ENCODE measurements at places on chromosomes 2 and 18. TPM values are rescaled to one million over a fixed set of nuclear protein-coding genes. Genes with fewer than 3 reads are reported as not detected.

Gene GCKR
- 0.32 TPM for polyA plus RNA-seq

Gene EFR3B
- polyA plus RNA-seq, result under 0.01 TPM

GRCh38 chr18:63427558-63427957 lies 5.3 kb upstream of the VPS4B start:
- H3K4me1 ChIP-seq, result no peaks in the 10 kb centered on the region
- no peaks in the 10 kb centered on the region for H3K27me3 ChIP-seq
- DNase-seq, result no peak
- H3K36me3 ChIP-seq, result no peaks in the 10 kb centered on the region

- H3K36me3 ChIP-seq, result peaks cover 29% of the 10 kb centered on the region
- H3K27me3 ChIP-seq, result no peaks in the 10 kb centered on the region
- H3K4me3 ChIP-seq, result no peak overlapping the region
- no peak overlapping the region for H3K27ac ChIP-seq
- no peaks in the 10 kb centered on the region for H3K4me1 ChIP-seq
Measured at GRCh38 chr2:70984228-70984575, 5.8 kb downstream of the ANKRD53 start.

Gene MYO5B
- polyA plus RNA-seq, result 80.7 TPM

DNA sequence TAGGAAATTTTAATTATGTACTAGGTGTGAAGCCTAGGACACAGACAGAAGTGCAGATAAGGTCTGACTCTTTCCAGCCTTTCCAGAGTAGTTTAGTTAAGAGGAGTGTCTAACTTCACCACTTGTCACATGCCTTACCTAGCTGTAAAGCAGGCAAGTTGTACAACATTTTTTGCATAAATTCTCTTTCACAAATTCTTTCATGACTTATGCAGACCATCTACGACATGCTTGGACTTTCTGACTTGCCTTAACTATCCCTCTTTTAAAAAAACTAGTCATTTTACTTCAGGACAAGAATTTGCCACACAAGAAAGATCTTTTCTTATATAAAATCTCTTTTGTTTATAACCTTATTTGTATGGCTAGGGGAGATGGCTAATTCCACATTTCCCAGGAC lies 1273.6 kb upstream of the SLC39A10 start:
- H3K27ac ChIP-seq, result no peak overlapping the region
- DNase-seq, result no peak

DNA sequence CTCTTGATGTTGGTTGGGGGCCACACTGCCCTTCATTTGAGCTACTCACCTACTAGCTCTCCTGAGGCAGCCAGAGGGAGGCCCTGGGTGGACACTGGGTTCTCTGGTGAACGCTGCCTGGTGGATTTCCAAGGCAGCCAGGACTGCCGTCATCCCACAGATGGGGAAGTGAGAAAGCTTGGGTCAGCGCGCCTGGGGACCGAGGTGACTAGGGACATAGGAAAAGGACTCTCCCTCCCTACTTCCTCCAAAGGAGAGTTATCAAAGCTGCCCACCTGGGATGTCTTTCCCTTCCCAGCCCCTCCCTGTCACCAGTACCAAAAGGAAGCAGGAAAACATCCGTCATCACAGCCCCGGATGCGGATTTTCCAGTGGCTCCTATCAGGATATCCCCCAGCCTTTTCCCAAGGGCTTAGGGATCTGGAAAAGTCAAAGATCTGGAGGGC lies 3.8 kb upstream of the SEMA4C start:
- no peaks in the 10 kb centered on the region for H3K27me3 ChIP-seq
- peak overlapping the region; percentile 100 for H3K27ac ChIP-seq
- H3K4me1 ChIP-seq, result no peaks in the 10 kb centered on the region
- peak; percentile 87 for DNase-seq

- no peak for DNase-seq
- H3K4me1 ChIP-seq, result no peaks in the 10 kb centered on the region
- H3K27me3 ChIP-seq, result no peaks in the 10 kb centered on the region
- H3K36me3 ChIP-seq, result no peaks in the 10 kb centered on the region
Measured at GRCh38 chr18:41617647-41618046, 337.4 kb upstream of the PIK3C3 start.

Gene PMAIP1
- 6.9 TPM for polyA plus RNA-seq

Gene ALS2
- 3.0 TPM for polyA plus RNA-seq

DNA sequence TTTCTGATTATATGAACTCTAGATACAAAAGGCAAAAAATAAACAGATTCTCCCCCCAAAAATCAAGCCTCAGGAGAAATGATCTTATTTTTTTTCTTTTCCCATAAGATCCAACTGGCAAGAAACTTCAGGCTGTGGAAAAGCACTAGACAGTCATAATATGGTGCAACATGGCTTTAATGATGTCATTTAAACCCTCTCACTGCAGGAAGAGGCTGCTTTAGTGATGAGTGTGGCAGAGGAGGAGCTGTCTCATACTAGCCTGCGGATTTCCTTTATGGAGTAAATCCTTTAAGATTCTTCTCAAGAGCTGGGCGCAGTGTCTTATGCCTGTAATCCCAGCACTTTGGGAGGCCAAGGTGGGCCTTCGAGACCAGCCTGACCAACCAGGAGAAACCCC lies 83.3 kb upstream of the CD28 start:
- peaks cover 10% of the 10 kb centered on the region for H3K4me1 ChIP-seq
- no peak overlapping the region for H3K27ac ChIP-seq
- no peak for DNase-seq
- H3K4me3 ChIP-seq, result no peak overlapping the region

Gene COBLL1
- polyA plus RNA-seq, result 9.0 TPM

DNA sequence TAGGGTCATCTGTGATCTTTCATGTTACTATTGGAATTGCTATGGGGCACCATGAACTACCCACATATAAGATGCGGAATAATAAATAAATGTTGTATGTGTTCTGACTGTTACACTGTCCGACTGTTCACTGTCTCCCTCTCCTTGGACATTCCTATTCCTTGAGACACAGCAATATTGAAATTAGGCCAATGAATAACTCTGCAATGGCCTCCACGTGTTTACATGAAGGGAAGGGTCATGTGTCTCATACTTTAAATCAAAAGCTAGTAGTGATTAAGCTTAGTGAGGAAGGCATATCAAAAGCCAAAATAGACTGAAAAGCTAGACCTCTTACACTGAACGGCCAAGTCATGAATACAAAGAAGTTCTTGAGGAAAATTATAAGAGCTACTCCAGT lies 751.3 kb downstream of the SOCS6 start:
- no peak overlapping the region for H3K4me3 ChIP-seq
- no peaks in the 10 kb centered on the region for H3K4me1 ChIP-seq
- no peaks in the 10 kb centered on the region for H3K36me3 ChIP-seq
- no peak for DNase-seq
- H3K27me3 ChIP-seq, result no peaks in the 10 kb centered on the region

- DNase-seq, result no peak
- no peaks in the 10 kb centered on the region for H3K36me3 ChIP-seq
- no peak overlapping the region for H3K27ac ChIP-seq
- H3K27me3 ChIP-seq, result no peaks in the 10 kb centered on the region
- H3K4me3 ChIP-seq, result no peak overlapping the region
Measured at GRCh38 chr18:63376538-63376937, 9.5 kb upstream of the KDSR start.

- DNase-seq, result no peak
- no peak overlapping the region for H3K4me3 ChIP-seq
- no peaks in the 10 kb centered on the region for H3K27me3 ChIP-seq
Measured at GRCh38 chr18:35861367-35862118, 110.9 kb upstream of the RMP24 start.

Gene DGKD
- polyA plus RNA-seq, result 67.0 TPM

Gene ACVR1C
- 2.4 TPM for polyA plus RNA-seq

- no peak overlapping the region for H3K4me3 ChIP-seq
- no peaks in the 10 kb centered on the region for H3K27me3 ChIP-seq
- DNase-seq, result no peak
- no peak overlapping the region for H3K27ac ChIP-seq
Measured at GRCh38 chr18:25953111-25953510, 137.3 kb downstream of the SS18 start.

- H3K27me3 ChIP-seq, result no peaks in the 10 kb centered on the region
- H3K4me1 ChIP-seq, result no peaks in the 10 kb centered on the region
- H3K36me3 ChIP-seq, result no peaks in the 10 kb centered on the region
- no peak overlapping the region for H3K4me3 ChIP-seq
- DNase-seq, result no peak
Measured at GRCh38 chr2:8392098-8392866, 289.6 kb upstream of the ID2 start.

DNA sequence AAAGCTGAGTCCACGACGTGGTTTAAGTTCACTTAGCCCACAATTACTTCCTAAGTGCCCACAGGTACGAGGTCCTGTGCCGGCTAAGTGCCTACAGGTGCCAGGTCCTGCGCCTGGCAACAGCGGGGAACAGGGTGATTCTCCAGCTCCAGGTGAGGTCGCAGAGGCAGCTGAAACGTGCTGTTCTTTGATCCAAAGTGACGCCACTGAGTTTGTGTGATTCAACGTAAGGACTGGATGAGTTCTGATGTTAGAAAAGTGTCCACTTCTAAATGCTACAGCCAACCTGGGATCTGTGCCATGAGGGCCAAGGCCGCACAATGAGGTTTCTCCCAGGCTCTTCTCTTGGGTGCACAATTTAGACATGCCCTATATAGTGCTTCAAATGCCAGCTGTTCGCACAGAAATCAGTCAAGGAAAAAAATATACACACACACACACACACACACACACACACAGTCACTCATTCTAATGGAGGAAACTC lies 57.5 kb downstream of the NDUFA10 start:
- peaks cover 48% of the 10 kb centered on the region for H3K36me3 ChIP-seq
- H3K27ac ChIP-seq, result no peak overlapping the region
- no peak overlapping the region for H3K4me3 ChIP-seq
- no peaks in the 10 kb centered on the region for H3K4me1 ChIP-seq

- no peaks in the 10 kb centered on the region for H3K36me3 ChIP-seq
- no peaks in the 10 kb centered on the region for H3K27me3 ChIP-seq
- no peak overlapping the region for H3K4me3 ChIP-seq
- no peak for DNase-seq
- no peak overlapping the region for H3K27ac ChIP-seq
Measured at GRCh38 chr2:48209214-48209885, 303.1 kb upstream of the FBXO11 start.

Gene PDE11A
- polyA plus RNA-seq, result not detected

DNA sequence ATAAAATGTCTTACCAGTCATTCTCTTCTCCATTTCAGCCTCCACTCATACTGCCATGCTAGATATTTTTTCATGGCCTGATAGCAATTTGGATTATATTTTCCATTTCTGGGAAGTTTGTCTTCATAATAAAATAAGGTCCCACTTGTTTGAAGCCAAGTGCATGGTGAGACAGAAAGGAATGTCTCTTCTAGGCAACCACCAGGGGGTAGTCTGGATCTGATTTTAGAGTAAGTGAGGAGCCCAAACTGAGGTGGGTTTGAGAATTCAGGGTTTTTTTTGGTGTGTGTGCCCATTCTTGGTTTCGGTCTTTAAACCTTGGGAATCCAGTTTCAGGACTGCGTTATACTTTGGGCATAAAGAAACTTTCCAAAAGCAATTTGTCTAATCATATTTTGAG lies 315.5 kb downstream of the RPRM start:
- H3K27me3 ChIP-seq, result no peaks in the 10 kb centered on the region
- H3K36me3 ChIP-seq, result no peaks in the 10 kb centered on the region
- DNase-seq, result no peak
- no peak overlapping the region for H3K27ac ChIP-seq

Gene PROC
- polyA plus RNA-seq, result 7.8 TPM

Gene SULT1C4
- polyA plus RNA-seq, result 1.0 TPM

- H3K27ac ChIP-seq, result no peak overlapping the region
- H3K4me3 ChIP-seq, result no peak overlapping the region
- H3K4me1 ChIP-seq, result no peaks in the 10 kb centered on the region
Measured at GRCh38 chr2:124610141-124610540, 585.1 kb downstream of the CNTNAP5 start.

Gene PARD3B
- polyA plus RNA-seq, result 6.6 TPM

Gene DSC3
- not detected for polyA plus RNA-seq

GRCh38 chr2:26274058-26274613 lies 29.4 kb downstream of the HADHB start:
- H3K27me3 ChIP-seq, result no peaks in the 10 kb centered on the region
- no peak overlapping the region for H3K4me3 ChIP-seq
- H3K4me1 ChIP-seq, result peaks cover 21% of the 10 kb centered on the region
- DNase-seq, result peak; percentile 89
- H3K36me3 ChIP-seq, result peaks cover 8% of the 10 kb centered on the region

DNA sequence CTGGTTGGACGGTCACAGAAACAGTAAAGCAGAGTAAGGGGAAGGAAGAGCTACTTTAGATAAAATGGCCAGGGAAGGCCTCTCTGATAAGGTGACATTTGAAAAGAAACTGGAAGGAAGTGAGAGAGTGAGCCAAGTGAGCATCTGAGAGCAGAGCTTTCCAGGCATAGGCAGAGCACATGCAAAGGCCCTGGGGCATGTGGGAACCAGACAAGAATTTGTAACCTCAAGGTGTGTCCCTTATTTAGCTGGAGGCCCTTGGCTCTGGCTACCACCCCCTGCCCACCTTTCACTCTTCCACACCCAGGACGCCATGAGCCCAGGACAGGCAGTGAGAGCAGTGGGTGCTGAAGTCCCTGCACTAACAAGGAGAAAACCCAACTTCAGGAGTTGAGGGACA lies 116.0 kb downstream of the CELF4 start:
- H3K27ac ChIP-seq, result no peak overlapping the region
- no peaks in the 10 kb centered on the region for H3K4me1 ChIP-seq
- no peaks in the 10 kb centered on the region for H3K27me3 ChIP-seq
- DNase-seq, result no peak

Gene ZNF236
- polyA plus RNA-seq, result 3.4 TPM

- no peak for DNase-seq
- no peaks in the 10 kb centered on the region for H3K4me1 ChIP-seq
- no peak overlapping the region for H3K27ac ChIP-seq
- H3K36me3 ChIP-seq, result no peaks in the 10 kb centered on the region
- no peaks in the 10 kb centered on the region for H3K27me3 ChIP-seq
Measured at GRCh38 chr2:188511346-188511745, 219.7 kb downstream of the GULP1 start.

DNA sequence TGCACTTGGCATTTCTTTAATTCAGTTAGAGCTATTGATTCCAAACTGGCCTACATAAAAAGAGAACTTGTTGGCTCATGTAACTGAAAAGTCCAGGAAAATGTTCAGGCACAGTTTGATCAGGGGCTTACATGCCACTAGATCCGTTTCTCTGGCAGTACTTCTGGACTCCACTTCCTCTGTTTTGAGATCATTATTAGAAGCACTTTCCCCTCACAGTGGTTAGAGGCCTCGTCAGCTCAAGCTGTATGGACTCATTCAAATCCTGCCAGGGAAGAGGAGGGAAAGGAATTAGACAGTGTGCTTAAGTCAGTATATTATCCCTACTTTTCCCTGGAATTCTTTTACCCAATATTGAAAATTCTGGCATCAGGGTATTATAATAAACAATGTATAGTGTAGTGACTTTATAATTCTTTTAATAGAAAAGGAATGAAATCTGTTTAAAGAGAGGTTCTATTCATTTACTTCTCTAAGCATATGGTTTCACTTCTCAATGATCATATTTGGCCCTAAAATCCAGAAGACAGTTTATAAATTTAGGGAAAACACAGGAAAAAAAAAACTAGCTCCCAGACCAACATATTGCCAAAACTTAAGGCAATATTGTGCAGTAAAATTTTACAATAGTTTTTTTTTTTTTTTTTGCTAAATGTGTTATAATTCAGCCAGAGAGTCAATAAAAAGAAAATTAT lies 92.0 kb downstream of the ARMC9 start:
- no peak overlapping the region for H3K27ac ChIP-seq
- H3K36me3 ChIP-seq, result peaks cover 16% of the 10 kb centered on the region
- no peaks in the 10 kb centered on the region for H3K27me3 ChIP-seq
- no peak overlapping the region for H3K4me3 ChIP-seq

All from sigmoid colon (tissue), 7 donors.